ENCODE measurements at places on chromosomes 1 and 21.

DNA sequence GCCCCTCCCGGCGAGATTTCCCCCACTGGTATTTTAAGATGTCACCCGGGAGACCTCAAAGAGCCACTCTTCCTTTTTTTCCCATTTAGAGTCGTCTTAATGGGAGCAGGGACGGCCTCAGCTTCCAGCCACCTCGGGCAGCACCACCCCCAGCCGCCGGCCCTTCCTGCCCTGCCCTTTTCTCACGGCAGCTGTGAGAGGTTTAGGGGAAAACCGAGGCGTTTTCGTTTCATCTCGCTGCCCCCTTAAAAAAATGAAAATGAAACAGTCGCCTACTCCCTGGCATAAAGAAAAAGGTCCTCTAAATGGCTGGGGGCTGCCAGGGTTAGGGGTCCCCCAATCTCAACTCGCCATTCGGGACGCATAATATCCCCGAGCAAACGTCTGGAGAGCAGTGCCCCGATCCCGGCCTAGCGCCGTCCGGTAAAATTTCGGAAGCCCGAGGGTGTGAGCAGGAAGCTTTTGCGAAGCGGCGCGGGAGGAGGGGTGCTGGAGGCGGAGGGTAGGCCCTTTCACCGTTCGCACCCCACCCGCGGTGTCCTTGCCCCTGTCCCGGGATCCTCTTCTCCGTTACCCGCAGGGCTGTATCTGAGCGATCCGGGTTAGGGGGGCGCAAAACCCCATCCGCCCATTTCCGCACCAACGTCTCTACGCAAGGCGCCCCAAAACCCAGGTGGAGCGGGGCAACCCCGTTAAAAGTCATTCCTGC, 1.2 kb downstream of the RUNX3 start:
- DNase-seq: peak; percentile 58

GRCh38 chr1:246734866-246735265, 10.7 kb downstream of the SCCPDH start:
- DNase-seq: no peak

GRCh38 chr1:206660136-206660535, 24.6 kb upstream of the MAPKAPK2 start:
- no peak for DNase-seq

GRCh38 chr1:184597650-184598357, 156.9 kb downstream of the EDEM3 start:
- no peak for DNase-seq

- DNase-seq: no peak
Measured at GRCh38 chr1:62210960-62211359, 16.3 kb downstream of the L1TD1 start.
